ENCODE measurements at places on chromosomes 13 and 19. TPM values are rescaled to one million over a fixed set of nuclear protein-coding genes. Genes with fewer than 3 reads are reported as not detected.
A peak's percentile ranks its signal among the peaks of the same experiment; 100 is the strongest.

DNA sequence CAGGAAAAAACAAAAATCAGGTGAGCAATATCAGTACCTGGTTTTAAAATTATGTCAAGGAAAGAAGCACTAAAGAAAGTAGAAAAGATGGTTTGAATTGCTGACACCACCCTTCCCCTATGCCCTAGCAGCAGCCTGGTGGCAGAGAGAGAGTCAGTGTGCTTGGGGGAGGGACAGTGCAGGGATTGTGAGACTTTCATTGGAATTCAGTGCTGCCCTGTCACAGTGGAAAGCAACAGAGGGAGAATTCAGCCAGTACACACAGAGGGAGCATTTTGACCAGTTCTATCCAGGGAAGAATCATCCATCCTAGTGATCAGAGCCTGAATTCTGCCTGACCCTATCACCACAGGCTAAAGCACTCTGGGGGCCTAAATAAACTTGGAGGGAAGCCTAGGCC lies 222.4 kb upstream of the PCDH17 start:
- H3K4me1 ChIP-seq, result peaks cover 7% of the 10 kb centered on the region
- no peak for DNase-seq
- no peak overlapping the region for H3K27ac ChIP-seq
- no peaks in the 10 kb centered on the region for H3K27me3 ChIP-seq

GRCh38 chr13:45242070-45242469 lies 41.2 kb upstream of the KCTD4 start:
- no peak overlapping the region for H3K27ac ChIP-seq
- H3K27me3 ChIP-seq, result no peaks in the 10 kb centered on the region
- no peak overlapping the region for H3K4me3 ChIP-seq
- no peak for DNase-seq
- peaks cover 7% of the 10 kb centered on the region for H3K4me1 ChIP-seq
- H3K36me3 ChIP-seq, result no peaks in the 10 kb centered on the region

- DNase-seq, result no peak
- no peaks in the 10 kb centered on the region for H3K36me3 ChIP-seq
- H3K4me3 ChIP-seq, result no peak overlapping the region
- H3K27ac ChIP-seq, result no peak overlapping the region
Measured at GRCh38 chr19:33667141-33667650, 45.4 kb downstream of the CHST8 start.

DNA sequence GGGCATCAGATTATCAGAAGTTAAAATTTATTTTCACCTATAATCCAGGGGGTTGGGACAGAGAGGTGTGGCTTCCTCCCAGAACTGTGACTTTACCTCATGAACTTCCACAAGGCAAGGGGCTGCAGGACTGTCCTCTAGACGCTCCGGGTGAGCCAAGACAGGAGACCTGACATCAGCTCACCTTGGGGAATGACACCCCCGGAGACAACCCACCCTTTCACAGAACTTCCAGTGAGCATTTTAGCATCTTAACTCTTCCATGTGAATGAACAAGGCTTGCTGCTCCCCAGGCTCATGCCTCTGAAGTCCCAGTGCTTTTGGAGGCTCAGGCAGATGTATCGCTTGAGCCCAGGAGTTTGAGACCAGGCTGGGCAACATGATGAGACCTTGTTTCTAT lies 29.4 kb upstream of the TFDP1 start:
- peaks cover 10% of the 10 kb centered on the region for H3K4me1 ChIP-seq
- 0 out of 2 replicates have a peak overlapping the region, but pooled peaks have one; percentile 32 for H3K27ac ChIP-seq
- no peak overlapping the region for H3K4me3 ChIP-seq
- H3K36me3 ChIP-seq, result no peaks in the 10 kb centered on the region

- no peaks in the 10 kb centered on the region for H3K27me3 ChIP-seq
- no peak overlapping the region for H3K27ac ChIP-seq
- H3K36me3 ChIP-seq, result peaks cover 60% of the 10 kb centered on the region
- DNase-seq, result no peak
Measured at GRCh38 chr19:47266401-47266941, 8.2 kb upstream of the INAFM1 start.

DNA sequence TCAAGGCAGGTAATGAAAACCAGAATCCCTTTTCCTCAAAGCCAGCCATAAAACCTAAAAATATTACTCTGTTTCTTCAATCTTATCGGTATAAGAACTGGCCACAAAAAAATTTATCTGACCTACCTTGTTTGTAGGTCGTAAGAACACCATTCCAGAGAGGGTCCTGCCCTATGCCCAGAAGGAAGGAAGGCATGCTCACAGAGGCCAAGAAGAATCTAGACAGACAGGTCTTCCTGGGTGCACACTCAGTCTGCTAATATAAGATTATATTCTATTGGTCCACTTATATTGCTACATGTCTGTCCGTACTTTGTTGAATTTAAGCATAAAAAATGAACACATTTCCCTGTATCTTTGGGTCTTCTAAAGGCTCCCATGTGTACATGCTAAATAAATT lies 2136.1 kb upstream of the PCDH20 start:
- H3K27me3 ChIP-seq, result no peaks in the 10 kb centered on the region
- DNase-seq, result no peak
- H3K36me3 ChIP-seq, result no peaks in the 10 kb centered on the region
- H3K4me3 ChIP-seq, result no peak overlapping the region
- no peak overlapping the region for H3K27ac ChIP-seq
- peaks cover 8% of the 10 kb centered on the region for H3K4me1 ChIP-seq

- peaks cover 15% of the 10 kb centered on the region for H3K4me1 ChIP-seq
- H3K4me3 ChIP-seq, result no peak overlapping the region
- H3K27me3 ChIP-seq, result no peaks in the 10 kb centered on the region
- H3K27ac ChIP-seq, result peak overlapping the region; percentile 96
- no peak for DNase-seq
Measured at GRCh38 chr19:10769533-10770491, 51.9 kb downstream of the DNM2 start.

DNA sequence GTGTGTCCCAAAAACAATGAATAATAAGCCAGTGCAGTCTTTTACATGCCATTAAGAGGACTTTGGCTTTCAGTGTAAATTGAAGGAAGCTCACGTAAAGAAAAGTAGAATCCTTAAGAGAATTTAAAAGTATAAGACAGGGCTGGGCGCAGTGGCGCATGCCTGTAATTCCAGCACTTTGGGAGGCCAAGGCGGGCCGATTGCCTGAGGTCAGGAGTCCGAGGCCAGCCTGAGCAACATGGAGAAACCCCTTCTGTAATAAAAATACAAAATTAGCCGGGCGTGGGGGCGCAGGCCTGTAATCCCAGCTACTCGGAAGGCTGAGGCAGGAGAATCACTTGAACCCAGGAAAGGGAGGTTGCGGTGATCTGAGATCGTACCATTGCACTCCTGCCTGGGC lies 17.9 kb upstream of the ZNF253 start:
- no peaks in the 10 kb centered on the region for H3K27me3 ChIP-seq
- no peak overlapping the region for H3K27ac ChIP-seq
- DNase-seq, result no peak

DNA sequence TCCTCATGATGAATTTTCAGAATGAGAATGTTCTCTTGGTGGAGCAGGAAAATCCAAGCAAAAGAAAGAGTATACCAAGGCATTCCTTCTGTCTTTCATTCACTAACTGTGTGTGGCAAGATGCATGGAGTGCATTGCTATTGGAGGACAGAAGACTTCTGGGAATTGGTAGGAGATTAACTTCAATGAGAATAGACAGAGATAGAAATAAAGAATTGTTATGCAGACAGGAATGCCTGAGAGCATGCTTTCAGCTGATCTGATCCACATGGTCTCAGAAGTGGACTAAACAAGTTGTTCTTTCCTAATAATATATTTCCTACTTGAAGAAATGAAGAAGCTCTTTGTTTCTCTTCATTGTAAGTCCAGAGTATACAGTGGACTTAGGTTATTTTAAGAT lies 303.6 kb downstream of the MYO16 start:
- no peak overlapping the region for H3K4me3 ChIP-seq
- no peak for DNase-seq
- peaks cover 6% of the 10 kb centered on the region for H3K4me1 ChIP-seq

DNA sequence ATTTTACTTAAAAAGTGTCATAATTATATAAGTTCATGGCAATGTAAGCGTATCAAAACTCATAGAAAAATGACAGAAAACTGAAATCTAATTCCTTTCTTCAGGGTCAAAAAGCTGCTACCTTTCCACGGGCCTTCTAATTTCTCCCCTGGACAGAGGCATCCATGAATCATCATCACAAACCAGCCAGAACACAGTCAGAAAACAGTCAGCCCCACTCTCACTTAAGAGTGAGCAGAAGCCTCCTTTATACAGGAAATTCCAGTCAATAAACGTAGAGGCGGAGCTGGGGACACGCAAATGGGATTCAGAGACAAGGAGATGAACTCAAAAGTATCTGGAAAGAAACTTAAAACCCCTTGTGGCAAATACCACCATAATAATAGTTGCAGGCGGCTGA lies 54.2 kb upstream of the ABCC4 start:
- no peak overlapping the region for H3K27ac ChIP-seq
- no peaks in the 10 kb centered on the region for H3K36me3 ChIP-seq
- no peak for DNase-seq

- peaks cover 23% of the 10 kb centered on the region for H3K4me1 ChIP-seq
- H3K27me3 ChIP-seq, result peaks cover 2% of the 10 kb centered on the region
- H3K4me3 ChIP-seq, result peak overlapping the region; percentile 68
Measured at GRCh38 chr19:55442372-55442961, 633 bp downstream of the SHISA7 start.

GRCh38 chr13:113644800-113645199 lies 13.2 kb downstream of the ATP4B start:
- H3K27me3 ChIP-seq, result no peaks in the 10 kb centered on the region
- H3K27ac ChIP-seq, result no peak overlapping the region
- DNase-seq, result no peak
- no peaks in the 10 kb centered on the region for H3K4me1 ChIP-seq
- H3K4me3 ChIP-seq, result no peak overlapping the region

- H3K27ac ChIP-seq, result no peak overlapping the region
- peaks cover 21% of the 10 kb centered on the region for H3K36me3 ChIP-seq
- H3K4me3 ChIP-seq, result no peak overlapping the region
- no peaks in the 10 kb centered on the region for H3K4me1 ChIP-seq
Measured at GRCh38 chr19:31378404-31378803, 29.2 kb upstream of the TSHZ3 start.

GRCh38 chr13:76131551-76131950 lies 495.4 kb downstream of the LMO7 start:
- no peak overlapping the region for H3K27ac ChIP-seq
- no peaks in the 10 kb centered on the region for H3K36me3 ChIP-seq
- H3K4me1 ChIP-seq, result no peaks in the 10 kb centered on the region
- no peak for DNase-seq

DNA sequence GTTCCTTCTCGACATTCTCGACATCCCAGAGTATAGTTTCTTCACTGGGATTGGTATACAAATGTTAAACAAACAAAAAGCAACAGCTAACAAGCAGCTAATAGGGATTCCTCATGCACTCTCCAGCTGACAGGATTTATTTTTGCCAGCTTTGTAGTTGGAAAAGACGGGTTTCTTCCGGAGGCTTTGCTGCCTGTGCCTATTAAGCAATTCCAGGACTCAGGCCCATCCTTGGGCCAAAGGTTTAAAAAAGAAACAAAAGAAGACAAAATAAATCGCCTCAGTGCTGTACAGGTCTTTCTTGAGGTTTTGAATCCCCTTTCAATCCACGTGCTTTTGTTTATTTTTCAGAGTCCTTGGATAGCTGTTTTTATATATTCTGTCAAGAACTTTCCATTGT lies 1414.5 kb upstream of the PCDH9 start:
- no peak overlapping the region for H3K27ac ChIP-seq
- no peaks in the 10 kb centered on the region for H3K27me3 ChIP-seq
- H3K36me3 ChIP-seq, result no peaks in the 10 kb centered on the region
- DNase-seq, result no peak
- peaks cover 7% of the 10 kb centered on the region for H3K4me1 ChIP-seq

DNA sequence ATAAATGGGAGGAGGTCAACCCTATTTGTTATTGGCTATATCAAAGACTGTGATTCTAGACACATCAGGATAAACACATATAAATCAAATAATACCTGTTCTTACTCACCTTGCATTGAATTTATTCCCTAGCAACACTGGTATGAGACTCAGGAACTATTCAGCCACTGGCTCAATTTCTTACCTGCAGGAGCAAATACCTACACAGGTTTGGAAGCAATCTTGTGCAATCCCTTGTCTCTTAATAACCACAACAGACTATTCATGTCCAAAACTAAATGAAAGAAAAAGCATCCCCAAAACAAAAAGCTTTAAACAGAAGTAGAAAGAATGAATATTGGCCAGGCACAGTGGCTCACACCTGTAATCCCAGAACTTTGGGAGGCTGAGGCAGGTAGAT lies 55.5 kb downstream of the TBC1D4 start:
- no peak overlapping the region for H3K27ac ChIP-seq
- H3K36me3 ChIP-seq, result no peaks in the 10 kb centered on the region
- no peaks in the 10 kb centered on the region for H3K27me3 ChIP-seq

GRCh38 chr19:39112338-39112890 lies 13.2 kb upstream of the PAK4 start:
- H3K4me1 ChIP-seq, result peaks cover 6% of the 10 kb centered on the region
- H3K27me3 ChIP-seq, result peaks cover 2% of the 10 kb centered on the region
- no peak for DNase-seq
- no peak overlapping the region for H3K4me3 ChIP-seq
- no peak overlapping the region for H3K27ac ChIP-seq

GRCh38 chr13:41641429-41641828 lies 184.1 kb downstream of the RGCC start:
- H3K4me1 ChIP-seq, result peaks cover 3% of the 10 kb centered on the region
- no peaks in the 10 kb centered on the region for H3K27me3 ChIP-seq
- DNase-seq, result no peak
- no peaks in the 10 kb centered on the region for H3K36me3 ChIP-seq

DNA sequence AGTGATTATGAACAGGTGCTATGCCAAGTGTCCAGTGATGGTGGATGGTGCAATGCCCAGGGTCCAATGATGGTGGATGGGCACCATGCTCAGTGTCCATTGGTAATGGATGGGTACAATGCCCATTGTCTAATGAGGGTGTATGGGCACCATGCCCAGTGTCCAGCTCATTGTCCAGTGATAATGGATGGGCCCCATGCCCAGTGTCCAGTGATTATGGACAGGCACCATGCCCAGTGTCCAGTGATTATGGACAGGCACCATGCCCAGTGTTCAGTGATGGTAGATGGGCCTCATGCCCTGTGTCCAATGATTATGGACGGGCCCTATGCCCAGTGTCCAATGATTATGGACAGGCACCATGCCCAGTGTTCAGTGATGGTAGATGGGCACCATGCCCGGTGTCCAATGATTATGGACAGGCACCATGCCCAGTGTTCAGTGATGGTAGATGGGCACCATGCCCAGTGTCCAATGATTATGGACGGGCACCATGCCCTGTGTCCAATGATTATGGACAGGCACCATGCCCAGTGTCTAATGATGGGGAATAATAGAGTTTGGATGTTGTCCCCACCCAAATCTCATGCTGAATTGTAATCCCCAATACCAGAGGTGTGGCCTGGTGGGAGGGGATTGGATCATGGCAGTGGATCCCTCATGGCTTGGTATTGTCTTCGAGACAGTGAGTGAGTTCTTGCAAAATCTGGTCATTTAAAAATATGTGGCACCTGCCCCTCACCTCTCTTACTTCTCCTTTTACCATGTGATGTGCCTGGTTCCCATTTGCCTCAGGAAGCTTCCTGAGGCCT lies 87.8 kb downstream of the ANKRD10 start:
- no peak overlapping the region for H3K4me3 ChIP-seq
- H3K36me3 ChIP-seq, result no peaks in the 10 kb centered on the region
- H3K27ac ChIP-seq, result no peak overlapping the region
- H3K4me1 ChIP-seq, result no peaks in the 10 kb centered on the region

OLFM4 gene
- total RNA-seq, result 0.14 TPM

CLDN10 gene
- total RNA-seq, result 29.6 TPM

GMIP gene
- 23.0 TPM for total RNA-seq
